Right renal pelvis (tissue), 4 donors: ENCODE measurements at places on chromosomes 5 and 9. TPM values are rescaled to one million over a fixed set of nuclear protein-coding genes. Genes with fewer than 3 reads are reported as not detected.

GRCh38 chr5:146510559-146511125 is 5.3 kb downstream of the GPR151 start:
- DNase-seq, result no peak

- DNase-seq, result no peak
Observed at GRCh38 chr5:40052808-40053207, 626.9 kb upstream of the PTGER4 start.

- DNase-seq, result no peak
Observed at GRCh38 chr5:152102057-152102456, 177.4 kb upstream of the GLRA1 start.

DNA sequence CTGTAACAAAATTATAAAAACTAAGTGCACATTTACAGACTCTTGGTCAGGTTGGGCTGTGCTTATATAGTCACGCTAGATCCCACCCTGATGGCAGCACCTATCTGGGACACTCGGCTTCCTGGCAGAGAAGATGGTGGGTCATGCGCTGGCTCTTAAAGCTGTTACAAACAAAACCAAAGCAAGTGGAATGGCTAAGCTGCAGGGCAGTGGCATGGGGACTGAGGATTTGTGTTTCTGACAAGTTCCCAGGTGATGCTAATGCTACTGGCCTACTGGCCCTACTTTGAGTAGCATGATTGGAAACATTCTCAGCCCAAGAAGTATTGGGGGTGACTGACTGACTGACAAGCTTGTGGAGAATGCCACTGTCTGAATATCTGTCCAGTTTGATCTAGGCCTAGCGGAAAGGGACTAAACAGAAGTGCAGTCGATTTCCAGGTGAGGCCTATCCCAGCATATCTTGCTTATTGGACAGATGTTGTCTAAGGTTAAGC is 8.3 kb downstream of the BTF3 start:
- no peak for DNase-seq

DNA sequence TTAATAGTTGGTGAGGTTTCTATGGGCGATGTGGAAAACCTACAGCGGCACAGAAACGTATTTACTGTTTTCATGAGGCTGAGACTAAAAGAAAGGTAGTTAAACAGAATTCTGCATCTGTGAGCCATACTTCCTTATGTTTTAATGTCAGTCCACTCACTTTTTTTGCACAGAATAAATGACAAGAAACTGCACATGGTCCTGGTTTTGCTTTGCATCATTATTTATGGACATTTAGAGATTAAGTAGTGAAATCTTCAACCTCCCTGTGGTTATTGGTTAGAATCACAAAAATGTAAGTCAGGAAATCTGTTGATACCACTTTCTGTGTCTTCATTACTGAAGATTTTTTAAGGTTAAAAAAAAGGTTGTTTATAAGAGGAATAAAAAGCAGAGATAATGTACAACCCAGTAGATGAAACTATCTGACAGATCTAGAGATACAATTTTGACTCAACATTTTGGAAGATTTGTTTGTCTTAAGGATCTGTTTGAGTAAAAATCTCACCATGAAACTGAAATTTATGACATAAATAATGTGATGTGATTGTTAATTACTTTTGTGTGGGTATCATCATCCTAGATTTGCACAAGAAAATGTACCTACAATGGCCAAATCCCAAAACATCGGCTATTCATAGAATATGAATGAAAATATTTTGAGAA is 2.4 kb downstream of the PRR16 start:
- no peak for DNase-seq

The NR2F1 gene
- polyA plus RNA-seq, result 195 TPM

The FAM78A gene
- 2.8 TPM for polyA plus RNA-seq

The NAIF1 gene
- polyA plus RNA-seq, result 12.2 TPM
